ENCODE measurements at places on chromosomes 11 and 22.

GRCh38 chr11:105899772-105900171 is 122.3 kb downstream of the MSANTD4 start:
- DNase-seq, result no peak

DNA sequence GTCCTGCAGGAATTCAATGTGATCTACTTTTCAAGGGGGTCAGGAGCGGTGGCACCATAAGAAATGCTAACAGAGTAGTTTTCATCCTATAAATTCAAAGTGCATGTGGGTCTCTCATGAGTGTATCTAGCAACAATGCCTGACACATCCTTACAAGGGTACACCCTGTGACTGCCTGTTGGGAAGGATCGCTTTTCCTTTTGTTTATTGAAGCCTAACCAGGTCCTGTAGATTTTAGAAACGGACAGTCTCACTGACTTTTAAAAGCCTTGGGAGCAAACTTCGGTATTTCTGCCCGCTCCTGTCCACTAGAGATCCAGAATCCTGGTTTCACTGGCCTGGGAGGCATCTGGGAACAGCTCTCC is 102.4 kb downstream of the MICAL2 start:
- no peak for DNase-seq

DNA sequence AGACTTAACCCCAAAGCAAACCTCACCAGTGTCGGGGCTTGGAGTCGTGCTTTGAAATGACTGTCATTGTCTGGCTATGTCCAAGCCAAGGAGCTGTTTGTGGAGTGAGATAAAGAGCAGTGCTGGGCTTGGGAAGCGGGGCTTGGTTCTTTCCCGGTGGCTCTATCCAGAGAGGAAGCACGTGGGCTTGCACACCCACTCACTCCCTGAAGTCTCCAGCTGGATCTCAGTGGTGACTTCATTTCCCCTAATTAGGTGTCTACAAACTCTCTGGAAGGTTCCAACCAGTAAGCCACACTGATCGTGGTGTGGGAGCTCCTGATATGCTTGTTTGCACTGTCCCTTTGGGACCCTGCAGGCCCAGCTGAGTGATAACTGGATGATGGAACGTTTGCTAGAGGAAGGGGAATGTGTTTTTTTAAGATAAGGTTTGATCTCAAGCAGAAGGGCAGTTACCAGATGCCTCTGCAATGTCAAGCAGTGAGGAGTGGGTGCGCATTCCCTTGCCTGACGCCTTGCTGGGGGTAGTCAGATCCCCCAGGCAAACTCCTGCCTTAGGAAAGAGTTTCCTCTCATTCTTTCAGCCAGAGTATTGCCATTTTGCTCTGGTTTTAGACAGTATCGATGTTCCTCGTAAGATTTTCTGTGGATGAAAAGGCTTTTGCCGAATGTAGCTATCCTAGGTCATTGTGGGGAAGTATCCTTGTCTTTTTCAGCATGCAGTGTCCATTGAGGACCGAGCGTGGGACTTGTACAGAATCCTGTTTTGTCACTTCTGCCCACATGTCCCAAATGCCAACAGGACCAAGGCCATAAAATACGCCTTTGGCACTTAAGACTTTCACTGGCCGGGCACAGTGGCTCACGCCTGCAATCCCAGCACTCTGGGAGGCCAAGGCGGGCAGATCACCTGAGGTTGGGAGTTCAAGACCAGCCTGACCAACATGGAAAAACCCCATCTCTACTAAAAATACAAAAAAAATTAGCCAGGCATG is 90.9 kb downstream of the MICAL2 start:
- DNase-seq, result no peak

DNA sequence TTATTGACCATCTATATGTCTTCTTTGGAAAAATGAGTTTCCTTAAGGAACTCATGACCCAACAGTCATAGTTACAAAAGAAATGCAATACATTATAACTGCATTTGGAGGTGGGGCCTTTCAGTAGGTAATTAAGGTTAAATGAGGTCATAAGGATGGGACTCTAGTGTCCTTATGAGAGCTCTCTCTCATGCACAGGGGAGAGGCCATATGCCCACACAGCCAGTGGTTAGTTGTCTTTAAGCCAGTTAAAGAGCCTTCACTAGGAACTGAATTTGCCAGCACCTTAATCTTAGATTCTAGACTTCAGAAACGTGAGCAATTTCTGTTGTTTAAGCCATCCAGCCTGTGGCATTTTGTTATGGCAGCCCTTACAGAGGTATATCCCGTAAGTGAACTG is 27.3 kb downstream of the INTS4 start:
- no peak for DNase-seq

GRCh38 chr11:4065601-4066377 is 28.8 kb upstream of the RRM1 start:
- no peak for DNase-seq

DNA sequence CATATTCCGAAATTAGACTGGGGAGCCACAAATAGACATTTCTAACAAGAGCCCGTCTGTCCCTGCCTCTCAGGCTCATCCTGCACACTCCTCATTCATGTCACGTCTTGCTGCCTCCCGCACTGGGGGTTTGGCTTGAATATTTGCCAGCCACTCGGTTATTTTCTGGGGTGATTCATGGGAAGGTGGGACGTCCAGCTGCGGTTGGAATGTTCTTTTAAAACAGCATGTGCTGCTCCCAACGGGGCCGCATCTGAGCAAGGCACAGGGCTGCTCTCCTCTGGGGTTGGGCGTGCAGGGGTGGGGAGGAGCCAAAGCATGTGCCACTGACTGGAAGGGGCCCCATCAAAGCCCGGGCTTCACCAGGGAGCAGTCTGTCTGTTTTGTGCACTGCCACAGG is 25.9 kb upstream of the SLC5A4 start:
- DNase-seq, result no peak

GRCh38 chr22:44191036-44191454 is 10.3 kb downstream of the PARVG start:
- no peak for DNase-seq

DNA sequence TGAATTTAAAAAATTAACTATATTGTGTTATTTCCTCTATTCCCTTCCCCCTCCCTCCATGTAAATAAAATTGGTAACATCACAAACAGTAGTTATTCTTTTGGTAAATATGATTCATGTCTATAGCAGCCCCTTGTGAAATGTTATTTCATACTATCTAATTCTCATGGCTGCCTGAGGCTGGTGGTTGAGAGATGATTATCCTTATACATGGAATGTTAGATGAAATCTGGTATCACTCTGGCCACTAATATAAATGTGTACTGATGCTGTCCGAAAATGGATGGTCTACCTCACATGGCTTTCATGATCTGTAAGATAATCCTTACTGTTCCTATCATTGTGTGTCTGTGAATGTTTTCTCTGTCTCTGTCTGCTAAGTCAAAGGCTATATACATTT is 25.0 kb upstream of the EXPH5 start:
- no peak for DNase-seq

- no peak for DNase-seq
Measured at GRCh38 chr11:8249482-8249881, 14.2 kb downstream of the LMO1 start.

DNA sequence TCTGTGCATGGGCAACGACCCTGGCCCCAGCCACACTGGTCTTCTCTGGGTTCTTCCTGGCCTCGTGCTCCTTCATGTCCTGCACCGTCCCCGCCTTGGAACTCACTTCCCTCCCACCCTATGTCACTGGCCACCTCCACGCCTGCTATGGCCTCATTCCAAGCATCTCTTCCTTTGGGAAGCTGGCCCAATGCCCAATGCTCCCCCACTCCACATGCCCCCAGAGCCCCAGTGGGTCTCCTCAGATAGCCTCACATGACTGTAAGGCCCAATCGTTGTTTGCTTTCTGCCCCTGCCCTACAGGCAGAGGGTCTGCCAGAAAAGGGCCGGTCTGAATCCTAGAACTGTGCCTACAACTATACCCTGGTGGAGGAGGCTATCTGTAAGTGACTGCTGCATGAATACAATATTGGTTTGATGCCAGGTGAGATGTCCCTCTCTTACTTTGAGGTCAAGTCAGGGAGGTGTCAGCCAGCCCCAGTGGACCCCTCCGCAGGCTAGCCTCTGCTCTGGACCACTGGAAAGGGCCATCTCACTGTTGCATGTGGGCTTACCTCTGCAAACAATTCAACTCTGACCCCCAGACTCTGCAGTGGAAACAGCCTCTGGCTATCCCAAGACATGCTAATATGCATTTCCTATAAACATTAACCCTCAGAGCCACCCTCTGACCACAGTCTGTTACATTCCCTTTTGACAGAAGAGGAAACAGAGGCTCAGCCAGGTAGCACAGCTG is 2.1 kb upstream of the GNAZ start:
- DNase-seq, result no peak

DNA sequence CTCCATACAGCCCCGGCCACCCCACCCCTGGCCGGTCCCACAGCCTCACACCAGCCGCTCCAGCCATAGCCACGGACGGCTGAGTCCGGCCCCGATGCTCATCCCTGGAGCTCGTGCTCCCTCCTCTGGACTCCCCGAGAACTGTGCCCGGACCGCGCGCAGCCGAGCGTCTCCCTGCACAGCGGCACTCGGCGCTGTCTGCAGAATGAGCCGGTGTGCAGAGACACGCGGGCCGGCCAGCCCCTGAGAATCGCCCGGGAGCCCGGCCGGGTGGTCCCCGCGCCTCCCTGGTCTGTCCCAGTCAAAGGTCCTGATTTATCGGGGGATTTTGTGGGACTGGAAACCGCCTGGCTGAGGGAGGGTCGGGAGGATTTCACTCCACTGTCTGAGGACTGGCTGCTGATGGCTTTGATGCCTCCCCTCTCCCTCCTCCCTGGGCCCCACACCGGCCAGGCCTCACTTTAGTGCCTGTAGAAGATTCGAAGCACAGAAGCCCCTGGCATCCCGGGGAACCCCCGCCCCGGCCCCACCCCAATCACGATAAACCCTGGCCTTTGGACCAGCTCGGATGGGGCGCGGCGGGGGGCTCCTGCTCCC is 102.7 kb downstream of the BRD1 start:
- peak; percentile 4 for DNase-seq

GRCh38 chr22:35483730-35484129 is 56.9 kb upstream of the RASD2 start:
- no peak for DNase-seq

- no peak for DNase-seq
Measured at GRCh38 chr11:13364388-13364787, 86.8 kb downstream of the BMAL1 start.

GRCh38 chr11:95827696-95828095 is 37.4 kb downstream of the CEP57 start:
- DNase-seq, result no peak

DNA sequence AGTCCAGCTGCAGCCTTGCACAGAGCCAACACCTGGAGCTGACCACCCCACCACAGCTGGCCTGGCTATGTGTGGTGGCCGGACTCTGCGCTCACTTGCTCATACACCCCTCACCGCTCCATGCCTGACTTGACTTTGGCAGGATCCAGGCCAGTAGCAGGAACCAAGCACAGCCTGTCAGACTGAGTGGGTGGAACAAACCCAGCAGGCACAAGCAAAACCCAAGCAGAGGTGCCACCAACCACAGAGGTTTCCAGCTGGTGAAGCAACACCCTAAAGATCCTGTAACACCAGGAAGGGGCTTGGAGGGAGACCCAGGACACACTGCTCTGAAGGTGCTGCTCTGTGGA is 44.9 kb upstream of the WNT11 start:
- DNase-seq, result no peak

- DNase-seq, result no peak
Measured at GRCh38 chr11:64035576-64035975, at the start of gene FLRT1. TSS of gene FLRT1 (plus strand) at chr11:64035931. CDS start at chr11:64116268, 80,337 bp downstream.

DNA sequence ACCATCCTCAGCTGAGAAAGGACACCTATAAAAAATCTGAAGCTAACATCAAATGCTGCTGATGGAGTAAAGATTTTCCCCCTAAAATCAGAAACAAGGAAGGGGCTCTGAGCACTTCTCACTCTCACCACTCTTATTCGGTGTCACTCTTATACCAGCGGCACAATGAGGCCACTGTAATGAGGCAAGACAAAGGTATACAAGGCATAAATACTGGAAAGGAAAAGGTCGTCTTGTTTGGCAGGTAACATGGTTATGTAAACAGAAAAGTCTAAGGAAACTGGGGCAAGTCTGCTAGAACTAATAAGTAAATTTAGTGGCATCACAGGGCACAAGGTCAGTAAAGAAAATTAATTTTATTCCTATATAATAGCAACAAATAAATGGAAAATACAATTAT is 8.1 kb upstream of the MOB2 start:
- DNase-seq, result no peak

- DNase-seq, result no peak
Measured at GRCh38 chr11:121795174-121795573, 320.8 kb downstream of the BLID start.

GRCh38 chr22:19965771-19966709 is 24.4 kb upstream of the TXNRD2 start:
- no peak for DNase-seq

DNA sequence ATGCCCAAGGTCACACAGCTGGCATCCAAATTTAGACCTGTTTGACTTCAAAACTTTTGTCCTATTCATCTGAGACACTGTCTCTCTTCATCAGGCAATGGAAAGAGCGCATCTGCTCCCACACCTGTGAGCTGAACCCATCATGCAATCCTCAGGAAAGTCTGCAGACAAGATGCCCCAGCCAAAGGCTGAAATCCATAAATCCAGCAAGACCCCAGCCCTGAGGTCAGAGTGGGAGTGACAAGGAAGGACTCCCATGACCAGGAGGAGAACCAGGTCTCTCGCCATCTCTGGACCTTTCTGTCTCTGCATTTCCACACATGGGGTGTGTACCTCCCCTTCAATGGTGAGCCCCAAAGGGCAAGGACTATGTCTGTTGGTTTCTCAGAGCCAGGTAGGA is 83.6 kb upstream of the HMGXB4 start:
- no peak for DNase-seq

DNA sequence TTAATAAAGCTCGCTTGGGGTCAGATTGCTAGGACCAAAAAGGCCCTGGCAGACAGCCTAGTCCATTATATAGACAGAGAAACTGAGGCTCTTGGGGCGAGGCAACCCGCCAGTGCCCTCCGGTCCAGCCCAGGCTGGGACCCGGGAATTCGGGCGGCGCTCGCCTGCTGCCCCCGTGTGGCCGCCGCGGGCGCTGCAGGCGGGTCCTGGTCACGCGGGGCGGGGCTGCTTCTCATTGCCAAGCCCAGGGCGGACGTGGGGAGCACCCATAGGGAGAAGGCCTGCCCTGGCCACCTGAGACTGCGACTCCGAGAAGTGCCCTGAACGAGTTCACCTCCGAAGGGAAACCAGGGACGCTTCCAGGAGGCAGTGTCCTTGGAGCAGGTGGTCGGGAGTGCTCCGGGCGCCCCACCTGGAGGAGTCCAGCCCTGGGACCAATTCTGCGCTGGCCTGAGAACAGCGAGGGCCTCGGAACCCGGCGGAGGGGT is 36.0 kb upstream of the CSNK1E start:
- peak; percentile 7 for DNase-seq

GRCh38 chr22:33873186-33873585 is 47.1 kb downstream of the LARGE1 start:
- no peak for DNase-seq

GRCh38 chr11:27582621-27583020 is 76.1 kb upstream of the LIN7C start:
- DNase-seq, result no peak

DNA sequence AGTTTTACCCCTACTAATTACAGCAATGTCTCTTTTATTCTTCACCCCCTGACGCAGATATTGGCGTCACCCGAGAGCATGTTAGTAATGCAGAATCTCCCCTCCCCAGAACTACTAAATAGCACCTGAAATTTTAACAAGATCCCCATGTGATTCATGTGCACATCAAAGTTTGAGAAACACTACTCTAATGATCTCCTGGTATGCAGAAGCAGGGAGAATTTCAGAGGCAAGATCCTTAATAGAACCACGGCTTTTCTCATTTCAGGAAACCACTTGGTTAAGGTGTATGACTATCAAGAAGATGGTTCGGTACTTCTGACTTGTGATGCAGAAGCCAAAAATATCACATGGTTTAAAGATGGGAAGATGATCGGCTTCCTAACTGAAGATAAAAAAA is 5.3 kb downstream of the CD3G start:
- DNase-seq, result no peak
